ENCODE measurements at places on chromosomes 3 and 15. TPM values are rescaled to one million over a fixed set of nuclear protein-coding genes. Genes with fewer than 3 reads are reported as not detected.

DNA sequence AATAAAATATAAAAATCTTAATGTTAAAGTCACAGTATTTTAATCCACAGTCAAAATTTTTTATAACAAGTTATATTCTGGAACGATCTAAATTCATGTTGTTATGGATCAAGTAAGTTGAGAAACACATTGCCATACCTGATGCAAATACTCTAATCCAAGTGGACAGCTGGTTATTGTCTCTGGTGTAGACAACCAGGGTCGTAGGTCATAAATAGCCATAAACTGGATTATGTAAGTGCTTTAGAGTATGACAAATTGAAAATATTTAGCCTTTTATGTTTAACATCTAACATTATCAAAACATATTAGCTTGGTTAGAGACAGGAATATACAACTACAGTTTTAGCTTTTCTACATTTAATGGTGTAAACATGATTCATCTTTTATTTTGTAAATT, 53.0 kb downstream of the PLSCR2 start:
- H3K27me3 ChIP-seq, result no peaks in the 10 kb centered on the region
- no peak overlapping the region for H3K27ac ChIP-seq
- no peak for DNase-seq
- no peaks in the 10 kb centered on the region for H3K4me1 ChIP-seq

DNA sequence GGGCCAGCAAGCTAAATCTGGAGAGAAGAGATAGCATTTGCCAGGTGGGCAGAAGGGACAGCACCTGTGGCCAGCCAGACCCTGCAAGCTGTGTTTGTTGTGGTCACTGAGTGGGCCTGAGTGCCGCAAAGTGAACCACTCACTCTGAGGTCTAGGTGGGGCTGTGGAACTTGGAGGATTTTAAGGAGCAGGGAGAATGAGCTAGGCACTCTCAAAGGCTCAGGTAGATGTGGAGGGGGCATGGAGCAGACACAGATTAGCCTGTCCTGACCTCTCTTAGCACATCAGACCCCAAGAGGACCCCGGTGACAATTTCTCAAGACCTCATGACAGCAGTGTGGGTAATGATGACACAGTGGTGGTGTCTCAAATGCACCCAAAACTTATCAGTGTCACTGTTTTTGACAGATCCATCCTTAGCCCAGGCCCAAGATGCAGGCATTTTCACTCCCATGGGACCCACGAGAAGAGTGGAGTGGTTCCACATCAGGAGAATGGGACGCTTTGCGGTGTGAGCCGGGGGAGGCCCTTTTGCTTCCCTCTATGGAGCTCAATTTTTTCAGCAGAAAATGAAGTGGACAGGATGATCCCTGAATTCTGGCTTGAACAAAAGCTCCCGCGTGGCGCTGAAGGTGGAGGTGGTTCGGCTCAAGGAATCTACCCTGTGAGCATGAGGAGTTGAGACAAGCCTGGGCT, 43.8 kb upstream of the TLE3 start:
- no peak overlapping the region for H3K27ac ChIP-seq
- DNase-seq, result no peak
- H3K27me3 ChIP-seq, result no peaks in the 10 kb centered on the region

GRCh38 chr3:148265841-148266240, 431.9 kb upstream of the AGTR1 start:
- no peak for DNase-seq
- H3K27me3 ChIP-seq, result no peaks in the 10 kb centered on the region
- no peak overlapping the region for H3K4me3 ChIP-seq
- H3K4me1 ChIP-seq, result no peaks in the 10 kb centered on the region

- peaks cover 4% of the 10 kb centered on the region for H3K36me3 ChIP-seq
- no peak overlapping the region for H3K27ac ChIP-seq
- H3K4me3 ChIP-seq, result no peak overlapping the region
- no peaks in the 10 kb centered on the region for H3K27me3 ChIP-seq
Observed at GRCh38 chr3:125309476-125309875, 65.6 kb downstream of the ZNF148 start.

DNA sequence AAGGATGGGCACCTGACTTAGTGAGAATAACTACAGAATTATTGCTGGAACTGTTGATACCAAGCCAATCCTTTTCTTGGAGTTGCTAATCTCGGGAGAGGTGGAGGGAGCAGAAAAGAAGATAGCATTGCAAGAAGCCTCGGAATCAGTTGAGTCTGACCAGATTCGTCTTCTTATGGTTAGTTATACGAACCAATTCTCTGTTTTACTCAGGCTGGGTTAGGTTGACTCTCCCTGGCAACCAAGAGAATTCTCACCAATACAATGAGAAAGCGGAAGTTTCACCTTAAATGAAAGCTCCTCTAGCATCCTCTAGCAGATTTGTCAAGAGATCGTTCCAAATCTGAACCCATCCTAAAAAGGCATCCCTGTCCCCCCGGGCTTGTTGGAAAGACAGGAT, 43.5 kb upstream of the UBE2E1 start:
- no peak overlapping the region for H3K4me3 ChIP-seq
- DNase-seq, result no peak
- H3K27me3 ChIP-seq, result no peaks in the 10 kb centered on the region
- no peaks in the 10 kb centered on the region for H3K36me3 ChIP-seq

DNA sequence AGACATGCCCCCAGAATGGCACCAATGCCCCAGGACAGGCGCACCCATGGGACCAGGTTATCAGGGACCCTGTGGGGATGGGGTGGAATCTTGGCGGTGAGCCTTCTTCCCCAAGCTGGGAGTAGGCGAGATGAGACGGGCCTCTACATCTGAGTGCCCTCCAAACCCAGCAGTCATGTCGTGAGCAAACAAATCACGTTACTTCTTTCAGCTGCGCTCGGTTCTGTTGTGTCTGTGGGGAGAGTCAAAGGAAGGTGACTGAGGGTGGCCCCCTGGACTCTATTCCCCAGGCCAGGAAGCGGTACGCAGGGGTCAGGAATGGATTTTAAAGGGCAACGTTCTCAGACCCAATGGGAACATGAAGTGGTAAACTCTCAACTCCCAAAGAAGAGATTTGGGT, 2.8 kb downstream of the GOLGA6L2 start:
- no peak overlapping the region for H3K27ac ChIP-seq
- DNase-seq, result no peak
- H3K4me3 ChIP-seq, result no peak overlapping the region
- H3K36me3 ChIP-seq, result no peaks in the 10 kb centered on the region
- no peaks in the 10 kb centered on the region for H3K4me1 ChIP-seq
- H3K27me3 ChIP-seq, result no peaks in the 10 kb centered on the region

- peaks cover 39% of the 10 kb centered on the region for H3K36me3 ChIP-seq
- H3K4me1 ChIP-seq, result no peaks in the 10 kb centered on the region
- no peak for DNase-seq
- no peak overlapping the region for H3K4me3 ChIP-seq
Observed at GRCh38 chr15:48992096-48992495, 28.4 kb upstream of the SHC4 start.

DNA sequence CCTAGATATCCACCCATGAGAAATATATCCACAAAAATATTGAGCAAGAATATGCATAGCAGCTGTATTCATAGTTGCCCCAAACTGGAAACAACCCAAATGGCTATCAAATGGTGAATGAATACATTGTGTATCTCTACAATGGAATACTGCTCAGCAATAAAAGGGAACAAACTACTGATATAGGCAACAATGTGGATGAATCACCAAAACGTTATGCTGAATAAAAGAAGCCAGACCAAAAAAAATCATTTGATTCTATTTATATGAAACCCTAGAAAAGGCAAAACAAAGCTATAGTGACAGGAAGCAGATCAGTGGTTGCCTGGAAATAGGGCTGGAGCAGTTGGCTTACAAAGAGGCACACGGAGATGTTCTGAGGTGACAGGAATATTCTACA, 15.5 kb upstream of the CMTM7 start:
- no peak overlapping the region for H3K4me3 ChIP-seq
- no peak overlapping the region for H3K27ac ChIP-seq
- DNase-seq, result no peak
- no peaks in the 10 kb centered on the region for H3K4me1 ChIP-seq
- no peaks in the 10 kb centered on the region for H3K36me3 ChIP-seq

GRCh38 chr3:170605490-170605889, 19.6 kb upstream of the SLC7A14 start:
- no peak overlapping the region for H3K4me3 ChIP-seq
- no peaks in the 10 kb centered on the region for H3K27me3 ChIP-seq

DNA sequence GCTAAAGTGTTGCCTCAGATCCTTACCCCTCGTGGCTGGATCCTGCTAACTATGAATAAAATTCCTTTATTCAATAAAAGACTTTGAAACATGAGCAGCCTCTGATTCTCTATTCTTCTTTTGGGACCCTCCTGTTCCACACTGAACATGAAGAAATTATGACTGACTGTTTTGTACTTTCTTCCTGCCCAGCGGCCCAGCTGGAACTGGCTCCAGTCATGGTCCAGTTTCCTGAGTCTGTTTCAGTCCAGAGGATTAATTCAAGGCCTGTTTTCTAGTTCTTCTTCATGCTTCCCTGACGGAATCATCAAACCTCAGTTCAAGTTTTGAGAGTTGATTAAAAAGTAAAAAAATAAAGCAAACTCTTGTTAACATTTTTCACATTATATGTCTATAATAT, 52.6 kb upstream of the CP start:
- no peak for DNase-seq
- H3K27ac ChIP-seq, result no peak overlapping the region
- peaks cover 4% of the 10 kb centered on the region for H3K4me1 ChIP-seq

DNA sequence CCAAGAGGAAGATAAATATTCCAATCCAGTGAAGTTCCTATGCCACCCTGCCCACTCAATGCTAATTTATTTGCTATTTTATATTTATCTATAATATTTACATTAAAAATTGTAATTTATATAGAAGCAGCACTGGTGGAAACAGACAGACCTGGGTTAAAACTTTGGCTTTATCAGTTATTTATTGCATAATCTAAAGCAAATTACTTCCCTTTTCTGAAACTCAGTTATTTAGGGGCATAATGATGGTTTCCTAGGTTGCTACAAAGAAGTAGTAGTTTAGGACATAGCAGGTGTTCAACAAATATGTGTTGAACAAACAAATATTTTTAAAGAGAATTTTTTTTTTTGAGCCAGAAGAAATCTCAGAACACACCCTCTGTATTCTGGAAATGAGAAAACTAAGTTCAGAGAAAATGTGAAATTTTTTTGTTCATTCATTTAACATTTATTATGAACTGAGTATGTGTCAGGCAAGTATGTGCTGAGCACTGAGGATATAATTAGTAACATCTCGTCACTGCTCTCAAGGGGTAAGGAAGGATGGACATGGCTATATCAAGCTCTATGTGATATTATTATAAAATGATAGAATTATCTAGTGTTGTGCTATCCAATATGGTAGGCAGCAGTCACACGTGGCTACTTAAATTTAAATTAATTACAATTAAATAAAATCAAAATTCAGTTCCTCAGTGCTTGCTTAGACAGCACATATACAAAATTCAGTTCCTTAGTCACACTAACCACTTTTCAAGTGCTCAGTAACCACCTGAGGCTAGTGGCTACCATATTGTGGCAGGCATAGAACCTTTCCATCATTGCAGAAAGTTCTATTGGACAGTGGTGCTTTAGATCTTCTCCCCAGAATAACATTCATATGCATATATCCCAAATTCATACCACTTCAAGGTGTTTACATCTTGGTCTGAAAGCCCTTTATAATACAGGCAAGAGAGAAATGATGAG, 7.0 kb upstream of the UBE2Q2 start:
- no peaks in the 10 kb centered on the region for H3K36me3 ChIP-seq
- peaks cover 17% of the 10 kb centered on the region for H3K4me1 ChIP-seq
- H3K27me3 ChIP-seq, result no peaks in the 10 kb centered on the region
- no peak overlapping the region for H3K27ac ChIP-seq
- DNase-seq, result no peak

GRCh38 chr3:69368129-69368741, 17.7 kb downstream of the FRMD4B start:
- H3K27ac ChIP-seq, result peak overlapping the region; percentile 85
- no peak overlapping the region for H3K4me3 ChIP-seq
- no peak for DNase-seq
- no peaks in the 10 kb centered on the region for H3K36me3 ChIP-seq
- H3K27me3 ChIP-seq, result no peaks in the 10 kb centered on the region

DNA sequence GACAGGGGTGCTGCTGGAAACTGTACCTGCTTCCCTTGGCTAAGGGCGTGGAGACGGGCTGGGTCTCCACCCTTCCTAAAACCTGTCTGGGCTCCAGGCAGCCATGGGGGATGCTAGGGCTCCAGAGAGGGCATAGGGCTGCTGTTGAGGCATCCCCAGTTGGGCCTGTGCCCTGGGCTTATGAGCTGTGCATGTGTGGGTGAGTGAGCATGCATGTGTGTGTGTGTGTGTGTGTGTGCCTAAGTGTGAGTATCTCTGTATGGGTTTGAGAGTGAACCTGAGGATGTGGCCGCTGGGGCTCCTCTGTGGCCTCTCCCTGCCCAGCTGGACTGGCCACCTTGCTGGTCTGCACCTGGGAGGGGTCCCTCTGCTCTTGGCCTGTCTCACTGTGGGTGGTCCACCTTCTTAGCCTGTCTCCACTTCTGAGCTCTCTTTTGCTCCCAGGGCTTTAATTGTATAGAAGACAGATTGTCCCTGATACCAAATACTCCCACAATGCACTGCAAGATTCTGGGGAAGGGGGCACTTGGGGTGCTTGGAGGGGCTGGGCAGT, 11.9 kb upstream of the TMEM115 start:
- H3K4me1 ChIP-seq, result no peaks in the 10 kb centered on the region
- no peaks in the 10 kb centered on the region for H3K27me3 ChIP-seq
- DNase-seq, result no peak
- no peak overlapping the region for H3K4me3 ChIP-seq
- no peak overlapping the region for H3K27ac ChIP-seq
- no peaks in the 10 kb centered on the region for H3K36me3 ChIP-seq

GRCh38 chr3:23739536-23739935, 66.2 kb upstream of the UBE2E1 start:
- no peak for DNase-seq
- no peaks in the 10 kb centered on the region for H3K36me3 ChIP-seq
- no peak overlapping the region for H3K4me3 ChIP-seq
- H3K27ac ChIP-seq, result no peak overlapping the region
- H3K4me1 ChIP-seq, result peaks cover 34% of the 10 kb centered on the region

GRCh38 chr3:68997887-68998286, 15.6 kb downstream of the EOGT start:
- H3K4me1 ChIP-seq, result peaks cover 17% of the 10 kb centered on the region
- peaks cover 78% of the 10 kb centered on the region for H3K36me3 ChIP-seq
- no peak overlapping the region for H3K4me3 ChIP-seq
- DNase-seq, result no peak
- no peaks in the 10 kb centered on the region for H3K27me3 ChIP-seq

- peak overlapping the region; percentile 51 for H3K27ac ChIP-seq
- H3K4me3 ChIP-seq, result no peak overlapping the region
- H3K36me3 ChIP-seq, result no peaks in the 10 kb centered on the region
- no peak for DNase-seq
- H3K27me3 ChIP-seq, result no peaks in the 10 kb centered on the region
- peaks cover 38% of the 10 kb centered on the region for H3K4me1 ChIP-seq
Observed at GRCh38 chr15:101449471-101450402, 39.8 kb downstream of the PCSK6 start.

The CMTM8 gene
- total RNA-seq, result 3.1 TPM

The CCR2 gene
- total RNA-seq, result 0.33 TPM

The SKOR1 gene
- total RNA-seq, result not detected

The LCTL gene
- not detected for total RNA-seq

All from right atrium auricular region (tissue), 2 donors.